ENCODE measurements at places on chromosomes 6 and 20.
A peak's percentile ranks its signal among the peaks of the same experiment; 100 is the strongest.

- no peak for DNase-seq
Observed at GRCh38 chr6:109118337-109118736, 23.0 kb downstream of the CEP57L1 start.

- DNase-seq, result no peak
Observed at GRCh38 chr6:111843347-111844147, 29.7 kb downstream of the FYN start.

- DNase-seq, result no peak
Observed at GRCh38 chr6:15512126-15512525, 150.7 kb downstream of the DTNBP1 start.

GRCh38 chr6:53410508-53411258, 61.9 kb upstream of the ELOVL5 start:
- peak; percentile 44 for DNase-seq

- DNase-seq, result no peak
Observed at GRCh38 chr6:82720992-82721391, 344.6 kb downstream of the UBE3D start.

GRCh38 chr20:3929713-3930060, 40.5 kb downstream of the PANK2 start:
- no peak for DNase-seq

DNA sequence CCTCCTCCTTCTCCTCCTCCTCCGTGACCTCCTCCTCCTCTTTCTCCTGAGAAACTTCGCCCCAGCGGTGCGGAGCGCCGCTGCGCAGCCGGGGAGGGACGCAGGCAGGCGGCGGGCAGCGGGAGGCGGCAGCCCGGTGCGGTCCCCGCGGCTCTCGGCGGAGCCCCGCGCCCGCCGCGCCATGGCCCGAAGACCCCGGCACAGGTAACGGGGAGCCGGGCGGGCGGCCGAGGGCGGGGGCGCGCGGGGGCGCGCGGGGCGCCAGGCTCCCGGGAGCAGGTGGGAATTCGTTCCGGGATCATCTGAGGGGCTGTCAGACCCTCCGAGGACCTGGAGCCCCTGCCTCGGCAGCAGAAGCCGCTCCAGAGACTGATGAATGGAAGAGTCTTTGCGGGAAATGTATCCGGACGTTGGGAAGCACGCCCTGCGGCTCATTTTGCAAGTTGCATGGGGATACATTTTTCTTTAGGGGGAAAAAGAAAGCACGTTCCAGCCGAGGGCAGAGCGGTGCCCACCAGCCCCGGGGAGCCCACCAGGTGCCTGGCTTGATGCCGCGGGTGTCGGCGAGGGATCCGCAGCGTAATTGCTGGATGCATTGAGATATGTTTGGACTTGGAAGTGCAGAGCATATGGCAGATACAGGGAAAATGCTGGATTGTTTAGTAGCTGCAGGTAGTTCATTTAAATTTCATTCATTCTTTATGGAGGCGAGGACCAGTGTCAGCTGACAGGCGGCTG, 394 bp downstream of the MYB start:
- no peak for DNase-seq

- DNase-seq, result no peak
Observed at GRCh38 chr6:136658711-136659110, 108.5 kb upstream of the MAP7 start.

GRCh38 chr20:17667445-17667844, 14.6 kb downstream of the RRBP1 start:
- no peak for DNase-seq

DNA sequence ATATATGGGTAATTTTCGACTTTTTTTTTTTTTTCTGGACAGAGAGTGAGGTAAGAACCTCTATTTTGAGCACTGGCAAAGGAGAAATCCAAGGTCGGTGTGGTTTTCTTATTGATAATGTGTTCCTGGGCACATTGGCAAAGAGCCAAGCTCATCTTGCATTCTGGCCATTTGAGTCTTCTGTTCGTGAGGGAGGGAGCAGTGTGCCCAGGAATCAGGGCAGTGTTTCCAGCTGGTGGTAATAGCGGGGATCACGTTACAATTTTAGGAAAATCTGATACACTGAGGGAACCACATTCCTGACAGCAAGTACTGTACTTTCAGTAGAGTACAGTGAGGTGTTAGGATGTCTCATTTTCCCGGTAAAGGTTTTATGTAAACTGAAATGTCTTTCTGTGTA, 442.3 kb upstream of the MAP3K7 start:
- DNase-seq, result no peak

DNA sequence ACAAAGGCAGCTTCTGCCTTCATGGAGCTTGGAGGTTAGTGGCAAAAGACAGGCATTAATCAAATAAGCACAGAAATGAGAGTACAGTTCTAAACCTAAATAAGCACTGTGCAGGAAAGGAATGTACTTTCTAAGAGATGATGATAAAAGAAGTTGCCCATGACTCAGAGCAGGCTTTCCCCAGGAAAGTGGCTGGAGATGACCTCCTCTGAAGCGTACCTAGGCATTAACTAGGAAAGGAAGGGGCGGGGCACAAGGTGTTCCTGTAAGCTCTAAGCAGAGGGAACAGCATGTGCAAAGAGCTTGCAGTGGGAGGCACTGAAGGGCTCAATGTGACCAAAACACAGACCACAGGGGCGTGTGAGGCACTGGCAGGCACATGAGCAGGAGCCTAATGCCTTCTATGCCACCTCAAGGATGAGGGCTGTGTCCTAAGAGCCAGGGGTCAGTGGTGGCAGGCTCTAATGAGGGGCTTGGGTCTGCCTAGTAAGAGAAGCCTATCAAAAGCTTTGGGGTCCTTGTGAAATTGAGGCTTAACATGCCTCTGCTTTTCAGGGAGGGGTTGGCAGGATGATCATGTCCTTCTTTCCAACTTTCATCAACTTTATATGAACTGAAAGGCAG, 4.9 kb downstream of the SSTR4 start:
- no peak for DNase-seq

- no peak for DNase-seq
Observed at GRCh38 chr20:2141600-2142575, 40.3 kb downstream of the STK35 start.

GRCh38 chr6:162050579-162050978, 677.0 kb downstream of the PRKN start:
- no peak for DNase-seq

DNA sequence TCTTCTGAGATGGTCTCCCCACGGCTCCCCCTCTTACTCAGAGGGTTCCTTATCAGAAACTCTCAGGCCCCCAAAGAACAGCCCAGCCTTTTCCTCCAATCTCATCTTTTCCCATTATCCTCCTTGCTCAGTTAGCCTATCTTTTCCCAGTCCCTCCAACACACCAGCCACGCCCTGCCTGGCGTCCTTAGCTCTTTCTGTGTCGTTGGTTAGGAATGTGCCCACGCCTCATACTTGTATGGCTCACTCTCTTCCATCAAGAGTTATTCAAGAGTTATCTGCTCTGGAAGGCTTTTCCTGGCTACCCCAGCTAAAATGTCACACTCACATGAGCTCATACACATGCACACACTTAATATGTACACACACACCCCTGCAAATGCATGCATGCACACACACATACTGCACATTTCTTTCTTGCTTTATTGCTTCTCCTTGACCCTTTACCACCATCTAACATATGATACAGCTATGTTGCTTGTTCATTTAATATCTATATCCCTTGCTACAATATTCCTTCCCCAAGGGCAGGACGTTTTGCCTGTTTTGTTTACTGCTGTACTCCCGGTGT, 37.6 kb downstream of the SLC2A10 start:
- DNase-seq, result no peak

GRCh38 chr6:124825564-124825963, 136.7 kb upstream of the RNF217 start:
- DNase-seq, result no peak

Data from psoas muscle (tissue), 8 donors.